ENCODE measurements at places on chromosomes 16 and 17.

GRCh38 chr17:27591986-27592385 lies 39.0 kb upstream of the LGALS9 start:
- no peak for DNase-seq

DNA sequence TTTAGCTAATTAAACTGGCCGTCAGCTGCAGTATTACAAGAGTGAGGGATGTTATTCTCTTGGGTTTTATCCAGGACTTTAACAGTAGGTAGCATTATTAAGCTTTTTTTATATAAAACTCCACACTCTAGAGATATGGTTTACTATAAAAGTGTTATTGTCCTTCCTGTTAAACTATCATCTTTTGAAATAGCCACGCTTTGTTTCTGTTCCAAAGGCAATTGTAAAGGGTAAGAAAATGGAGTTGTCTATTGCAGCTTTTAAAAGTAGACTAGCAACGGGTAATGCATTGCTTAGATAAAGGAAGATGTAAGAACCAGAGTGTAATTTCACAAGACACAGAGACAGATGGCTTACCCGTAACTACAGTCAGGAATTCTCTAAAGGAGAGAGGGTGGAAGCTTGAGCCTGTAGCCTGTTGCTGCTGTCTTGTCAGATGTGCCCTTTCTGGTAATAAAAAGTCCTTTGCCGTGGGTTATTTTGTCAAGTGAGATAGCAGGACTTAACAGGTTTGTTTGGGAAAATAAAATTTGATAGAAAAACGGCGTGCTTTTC lies 56.4 kb downstream of the WWOX start:
- no peak for DNase-seq

DNA sequence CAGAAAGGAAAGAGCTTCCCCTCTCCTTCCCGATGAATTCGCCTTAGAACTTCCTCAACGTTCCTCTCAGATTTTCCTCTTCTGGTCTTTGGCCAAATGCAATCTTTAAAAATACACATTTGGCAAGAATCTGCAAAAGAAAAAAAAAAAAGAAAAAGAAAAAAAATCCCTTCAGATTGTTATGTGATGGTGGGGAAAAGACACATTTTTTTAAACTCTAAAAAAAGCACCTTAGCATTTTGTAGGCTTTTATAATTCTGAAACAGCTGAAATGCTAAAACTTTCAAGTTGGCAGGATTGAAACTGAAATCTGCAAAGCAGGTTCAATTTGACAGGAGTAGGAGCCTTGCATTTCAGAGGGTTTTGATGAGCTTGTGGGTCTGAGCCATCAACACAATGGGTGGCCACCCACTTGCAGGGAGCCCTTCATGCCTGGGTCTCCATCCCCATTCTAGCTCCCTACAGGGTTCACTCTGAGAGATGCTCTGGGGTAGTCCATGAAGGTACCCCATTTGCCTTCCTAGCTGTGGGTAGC lies 33.1 kb downstream of the CACNG3 start:
- DNase-seq = no peak

DNA sequence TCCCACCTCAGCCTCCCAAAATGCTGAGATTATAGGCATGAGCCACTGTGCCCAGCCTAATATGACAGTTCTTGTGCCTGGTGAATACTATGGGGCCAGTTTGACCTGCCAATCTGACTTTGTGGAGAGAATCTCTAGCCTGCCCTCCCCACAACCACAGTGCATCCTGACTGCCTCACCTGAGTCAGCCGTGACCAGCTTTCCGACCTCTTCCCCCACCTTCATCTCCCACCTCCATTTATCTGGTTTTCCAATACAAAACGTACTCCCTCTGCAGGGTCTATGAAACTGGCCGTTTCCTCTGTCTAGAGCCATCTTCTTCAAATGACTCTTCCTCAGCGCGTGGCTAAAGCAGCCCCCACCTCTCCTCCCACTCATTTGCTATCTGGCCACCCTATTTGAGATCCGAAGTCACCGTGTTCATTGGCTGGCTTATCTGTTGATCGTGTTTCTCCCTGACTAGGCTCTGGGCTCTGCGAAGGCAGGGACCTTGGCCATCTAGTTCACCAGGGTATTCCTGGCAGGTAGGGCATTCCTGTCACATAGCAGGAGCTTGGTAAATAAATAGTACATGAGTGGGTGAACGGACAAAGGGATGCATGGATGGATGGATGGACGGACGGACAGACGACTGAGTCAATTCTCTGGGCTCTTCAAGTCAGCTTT lies 22.3 kb upstream of the PLLP start:
- no peak for DNase-seq

DNA sequence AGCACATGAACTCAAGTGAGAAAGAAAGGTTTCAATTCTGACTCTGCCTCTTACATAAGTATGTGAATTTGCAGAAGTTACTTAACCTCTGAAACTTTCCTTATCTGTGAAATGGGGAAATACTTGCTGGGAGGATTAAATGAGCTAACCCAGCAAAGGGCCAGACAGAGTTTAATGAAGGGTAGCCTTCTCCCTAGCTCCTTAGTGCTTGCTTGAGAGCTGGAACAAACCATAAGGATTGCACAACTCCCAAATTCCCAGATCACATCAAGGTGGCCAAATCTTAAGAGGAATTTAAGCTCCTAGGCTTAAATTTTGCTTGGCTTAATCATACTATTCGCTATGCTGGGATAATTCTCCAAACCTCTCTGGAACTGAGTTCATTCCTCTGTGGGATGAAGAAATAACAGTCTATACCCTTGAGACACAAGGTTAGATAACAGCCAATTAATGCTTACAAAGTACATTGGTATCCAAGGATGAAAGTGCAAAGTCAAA lies 11.8 kb upstream of the WSB1 start:
- DNase-seq = no peak

GRCh38 chr17:17809531-17810083 lies 27.2 kb downstream of the SREBF1 start:
- DNase-seq = no peak

GRCh38 chr17:70869402-70870085 lies 700.2 kb downstream of the KCNJ2 start:
- no peak for DNase-seq

GRCh38 chr17:75459590-75460267 lies 3.3 kb downstream of the TMEM94 start:
- no peak for DNase-seq

DNA sequence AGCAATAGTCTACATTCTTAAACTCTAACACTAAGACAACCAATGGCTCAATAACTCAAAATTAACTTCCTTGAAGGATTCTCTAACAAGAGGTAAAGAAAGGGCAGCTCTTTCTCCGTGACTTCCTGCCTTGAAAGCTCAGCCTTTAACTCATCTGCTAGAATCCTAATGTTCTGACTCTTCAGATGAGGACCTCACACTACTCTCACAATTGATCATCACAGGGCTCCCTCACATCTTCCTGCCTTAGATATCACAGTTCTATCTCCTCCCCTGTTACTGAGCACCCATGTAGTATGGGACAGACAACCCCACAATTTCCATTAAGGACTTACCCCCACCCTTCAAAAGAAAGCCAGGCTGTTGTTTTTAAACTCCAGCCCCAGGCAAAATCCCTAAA lies 33.5 kb downstream of the SMURF2 start:
- DNase-seq = no peak

DNA sequence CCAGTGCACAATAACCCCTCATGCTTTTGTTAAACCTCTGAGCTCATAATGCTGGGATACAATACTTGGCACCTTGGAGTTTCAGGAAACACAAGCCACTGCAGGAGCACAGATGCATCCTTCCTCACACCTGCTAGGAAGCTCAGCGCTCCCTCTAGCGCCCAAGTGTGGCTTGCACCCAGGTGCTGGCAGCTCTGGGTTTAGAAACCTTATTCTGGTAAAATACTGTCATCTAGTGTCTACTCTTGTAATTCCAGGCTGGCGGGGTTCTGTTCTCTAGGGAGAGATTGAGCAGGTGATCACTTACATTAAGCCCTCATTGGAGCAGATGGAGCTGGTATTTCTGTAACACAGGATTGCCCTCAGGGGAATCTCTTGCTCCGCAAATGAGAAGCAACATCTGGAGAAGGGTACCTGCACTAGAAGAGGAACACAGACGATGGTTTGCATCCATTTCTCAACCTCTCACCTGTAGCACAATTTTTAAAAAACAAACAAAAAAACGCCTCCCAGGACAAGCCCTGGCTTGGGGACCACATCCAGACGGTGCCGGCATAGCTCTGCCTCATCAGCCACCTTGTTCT lies 1.5 kb downstream of the CCL1 start:
- DNase-seq = peak; percentile 89

GRCh38 chr17:10635290-10635689 lies 21.8 kb downstream of the MYH3 start:
- no peak for DNase-seq

- no peak for DNase-seq
Measured at GRCh38 chr17:65830356-65830755, 268.9 kb upstream of the AXIN2 start.

- no peak for DNase-seq
Measured at GRCh38 chr17:72305472-72305871, 184.7 kb downstream of the SOX9 start.

- DNase-seq = peak; percentile 56
Measured at GRCh38 chr16:84239141-84239769, 557 bp downstream of the KCNG4 start.

- DNase-seq = no peak
Measured at GRCh38 chr16:3799354-3799753, 81.2 kb downstream of the CREBBP start.

DNA sequence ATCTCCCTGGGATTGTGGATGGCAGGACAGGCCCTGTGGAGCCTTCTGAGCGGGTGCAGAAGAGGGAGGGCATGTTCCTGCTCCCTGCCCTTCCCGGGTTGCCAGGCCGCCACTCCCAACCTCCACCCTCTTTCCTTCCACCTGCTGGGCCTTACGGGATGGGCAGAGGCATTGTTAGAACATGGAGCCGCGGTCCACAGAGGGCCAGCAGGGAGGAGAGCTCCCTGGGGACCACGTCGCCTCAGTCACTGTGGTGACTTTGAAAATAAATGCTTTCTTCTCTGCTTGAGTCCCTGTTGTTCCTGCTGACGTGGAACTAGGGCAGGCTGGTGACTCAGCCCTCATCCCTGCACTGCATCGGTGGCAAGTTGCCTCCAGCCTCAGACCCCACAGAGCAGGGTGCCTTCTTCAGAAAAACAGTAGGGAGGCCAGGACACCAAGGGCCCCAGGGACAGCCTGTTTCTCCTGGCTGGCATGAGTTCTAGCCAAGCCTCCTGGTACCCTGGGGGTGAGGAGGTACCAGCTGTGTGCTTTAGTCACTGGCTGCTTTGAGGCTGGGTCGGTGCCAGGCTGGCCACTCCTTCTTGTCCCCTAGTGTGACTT lies 224.9 kb downstream of the SEC14L1 start:
- DNase-seq = peak; percentile 53

DNA sequence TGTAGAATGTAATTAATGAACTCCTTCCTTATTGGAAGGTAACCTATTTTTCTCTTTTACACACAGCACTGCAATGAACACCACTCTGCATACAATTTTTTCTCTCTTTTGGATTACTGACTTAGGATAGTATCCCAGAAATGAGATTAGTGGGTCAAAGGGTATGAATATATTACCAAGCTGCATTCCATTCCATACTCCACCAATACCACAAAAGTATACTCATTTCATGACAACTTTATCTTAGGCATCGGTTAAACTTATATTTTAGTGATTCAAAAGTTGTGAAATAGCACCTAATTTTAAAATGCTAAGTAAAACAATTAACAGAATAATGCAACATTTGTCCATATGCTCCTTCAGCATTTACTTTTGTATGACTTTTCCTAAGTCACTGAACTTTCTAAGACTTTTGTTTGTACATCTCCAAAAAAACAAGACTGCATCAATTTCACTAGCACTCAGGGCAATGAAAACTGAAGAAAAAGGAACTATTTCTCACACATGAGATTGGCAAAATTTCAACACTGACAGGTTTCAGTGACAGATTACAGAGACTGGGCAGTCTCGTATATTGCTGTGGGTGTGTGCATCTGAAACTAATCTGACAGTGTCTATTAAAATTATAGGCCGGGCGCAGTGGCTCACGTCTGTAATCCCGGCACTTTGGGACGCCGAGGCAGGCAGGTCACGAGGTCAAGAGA lies 32.1 kb downstream of the HELZ start:
- no peak for DNase-seq

DNA sequence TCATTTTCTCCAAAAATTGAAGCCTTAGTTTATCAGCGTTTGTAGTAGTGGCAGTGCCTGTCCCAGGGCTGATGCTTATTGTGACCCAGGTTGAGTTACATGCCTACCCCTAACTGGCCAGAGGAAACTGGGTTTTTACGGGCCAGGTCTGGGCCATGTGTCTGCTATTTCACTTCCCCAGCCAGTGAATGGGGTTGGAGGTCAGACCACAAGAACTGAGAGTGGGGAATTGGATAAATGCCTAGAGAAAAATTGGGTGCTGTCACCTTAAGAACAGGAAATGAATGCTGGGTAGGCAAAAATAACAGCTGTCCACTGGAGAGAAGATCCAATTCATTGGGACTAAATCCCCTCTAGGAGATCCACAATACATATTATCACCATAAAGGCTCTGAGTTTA lies 5.2 kb downstream of the ADPRM start:
- DNase-seq = no peak

DNA sequence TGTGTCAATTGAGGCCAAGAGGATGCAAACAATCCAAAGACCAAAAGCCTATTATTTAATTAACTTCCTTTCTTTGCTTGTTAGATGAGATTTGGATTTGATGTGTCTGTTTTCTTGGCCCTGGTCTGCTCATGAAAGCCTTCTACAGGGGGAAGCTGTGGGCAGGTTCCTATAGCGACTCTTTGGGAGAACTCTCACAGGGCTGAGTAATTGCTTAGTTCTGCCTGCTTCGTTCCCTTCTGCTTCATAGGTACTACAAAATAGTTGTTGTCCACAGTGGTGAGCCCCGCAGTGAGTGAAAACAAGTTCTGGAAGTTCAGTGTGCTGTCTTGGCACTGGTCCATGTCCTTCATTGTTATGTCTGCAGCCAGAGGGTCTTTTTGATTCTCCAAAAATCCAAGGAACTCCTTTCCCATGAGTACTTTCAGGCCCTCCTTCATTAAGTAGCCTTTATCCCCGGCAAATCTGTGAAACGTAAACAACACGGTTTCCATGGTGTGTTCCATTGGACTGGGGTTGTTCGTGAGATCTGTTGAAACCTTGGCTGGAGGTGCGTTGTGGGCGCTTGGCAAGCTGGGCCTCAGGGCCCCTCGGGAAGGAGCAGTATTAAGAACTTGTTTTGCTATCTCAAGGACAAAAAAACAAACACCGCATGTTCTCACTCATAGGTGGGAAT lies 30.0 kb upstream of the ANKRD40CL start:
- DNase-seq = no peak

DNA sequence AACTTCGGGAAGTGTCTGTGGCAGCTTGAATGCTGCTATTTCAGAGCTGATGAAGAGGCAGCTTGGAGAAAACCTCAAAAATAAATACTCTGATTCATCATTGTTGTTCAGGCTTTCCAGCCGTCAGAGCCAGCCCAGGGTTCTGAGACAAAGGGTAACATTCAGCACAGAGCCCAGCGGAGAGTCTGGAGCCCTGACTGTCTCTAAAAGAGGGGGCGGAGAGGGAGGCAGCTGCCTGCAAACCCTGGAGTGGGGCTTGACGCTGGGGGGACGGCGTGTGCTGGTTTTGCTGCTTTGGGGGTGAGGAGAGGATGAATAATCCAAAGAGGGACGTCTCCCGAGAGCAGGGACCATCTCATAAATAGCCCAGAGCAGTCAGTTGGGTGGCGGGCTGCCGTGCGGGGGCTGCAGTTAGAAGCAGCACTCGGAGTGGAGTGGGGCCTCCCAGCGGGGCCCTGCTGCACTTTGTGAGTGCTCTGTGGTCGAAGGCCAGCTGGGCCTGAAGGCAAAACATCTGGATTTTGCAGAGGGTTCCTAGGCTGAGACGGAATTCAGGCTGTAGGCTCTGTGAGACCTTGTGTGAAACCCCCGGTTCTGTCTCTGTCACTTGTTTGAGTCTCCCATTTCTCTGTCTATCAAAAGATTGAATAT lies 237.8 kb downstream of the PRKCA start:
- DNase-seq = peak; percentile 68

All from right forelimb (tissue), 1 donor.